Stimulated activated CD4-positive, alpha-beta T cell treated with anti-CD3 and anti-CD28 coated beads, Interleukin-15, amount 100 ng/mL, for 1 hour (primary cell): ENCODE measurements at places on chromosomes 3 and 15.

DNA sequence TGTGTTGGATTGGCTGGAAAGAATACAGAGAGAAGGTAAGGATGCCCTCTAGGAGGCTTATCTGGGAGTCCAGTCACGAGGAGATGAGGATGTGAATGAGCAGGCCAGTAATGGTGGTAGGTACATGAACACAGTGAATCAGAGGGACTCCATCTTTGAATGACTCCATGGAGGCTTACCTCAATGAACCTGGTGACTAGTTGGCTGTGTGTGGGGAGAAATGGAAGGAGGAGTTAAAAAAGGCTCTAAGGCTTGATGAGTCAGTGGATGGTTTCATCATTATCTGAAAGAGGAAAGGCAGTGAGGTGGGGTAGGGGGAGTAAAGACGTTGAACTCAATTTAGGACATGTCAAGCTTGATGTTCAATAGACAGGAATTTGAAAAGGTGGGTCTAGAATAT lies 61.1 kb downstream of the KCNAB1 start:
- DNase-seq = no peak

DNA sequence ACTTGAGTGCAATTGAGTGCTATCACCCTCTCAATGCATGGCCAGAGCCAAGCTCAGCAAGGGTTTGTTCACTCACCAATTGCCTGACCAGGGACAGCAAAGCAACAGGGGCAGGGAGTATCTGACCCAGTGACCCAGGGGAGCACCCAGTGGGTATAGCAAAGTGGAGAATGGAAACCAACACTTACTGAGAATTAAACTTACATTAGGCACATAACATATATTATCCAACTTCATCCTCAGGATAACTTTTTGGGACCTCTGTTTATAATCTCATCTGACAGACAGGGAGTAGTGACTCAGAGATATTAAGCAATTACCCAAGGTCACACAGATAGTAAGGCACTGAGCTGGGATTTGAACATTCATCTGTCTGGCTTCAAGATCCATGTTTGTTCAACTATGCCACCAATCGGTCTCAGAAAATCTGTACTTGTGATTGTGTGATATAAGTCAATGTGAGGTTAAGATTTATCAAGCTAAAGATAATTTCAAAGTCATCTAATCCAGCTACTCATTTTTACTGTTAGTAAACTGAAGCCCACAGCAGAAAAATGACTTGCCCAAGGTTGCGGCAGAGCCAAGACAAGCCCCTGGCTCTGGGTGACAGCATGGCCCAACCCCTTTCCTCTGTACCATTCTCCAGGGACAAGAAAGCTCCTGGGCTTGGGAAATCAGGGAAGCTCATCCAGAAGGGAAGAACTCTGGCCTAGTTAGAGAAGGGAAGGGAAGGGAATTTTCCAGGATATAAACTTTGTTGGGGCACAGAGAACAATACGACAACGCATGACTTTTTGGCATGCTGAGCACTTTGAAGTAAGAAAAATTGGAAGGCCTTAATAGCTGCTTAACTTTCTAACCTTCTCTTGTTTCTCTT lies 138.0 kb upstream of the SMAD3 start:
- DNase-seq = no peak

- DNase-seq = no peak
These were observed 63.4 kb downstream of the PPARG start for GRCh38 chr3:12352253-12352652.

GRCh38 chr3:17830788-17831187 lies 88.4 kb upstream of the TBC1D5 start:
- DNase-seq = no peak

GRCh38 chr3:133038731-133039375 lies 662 bp downstream of the TMEM108 start:
- DNase-seq = no peak

DNA sequence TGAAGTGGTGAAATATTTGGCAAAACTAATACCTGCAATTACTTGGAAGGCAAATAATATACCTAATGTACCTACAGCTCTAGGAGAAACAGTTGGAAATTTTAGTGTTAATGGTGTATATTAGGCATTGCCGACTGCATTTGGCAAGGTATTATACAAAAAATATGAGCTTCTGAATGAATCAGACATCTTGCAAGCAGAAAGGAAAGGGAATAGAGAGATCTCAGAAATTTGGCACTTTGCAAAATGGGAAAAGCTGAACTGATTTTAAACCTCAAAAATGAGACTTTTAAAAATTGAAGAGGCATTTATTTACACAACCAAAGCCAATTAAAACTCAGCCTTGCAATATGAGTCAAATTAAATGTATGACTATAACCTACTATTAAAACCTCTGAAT lies 40.2 kb upstream of the C15orf61 start:
- no peak for DNase-seq

GRCh38 chr3:128547368-128547987 lies 54.5 kb upstream of the GATA2 start:
- DNase-seq = no peak

DNA sequence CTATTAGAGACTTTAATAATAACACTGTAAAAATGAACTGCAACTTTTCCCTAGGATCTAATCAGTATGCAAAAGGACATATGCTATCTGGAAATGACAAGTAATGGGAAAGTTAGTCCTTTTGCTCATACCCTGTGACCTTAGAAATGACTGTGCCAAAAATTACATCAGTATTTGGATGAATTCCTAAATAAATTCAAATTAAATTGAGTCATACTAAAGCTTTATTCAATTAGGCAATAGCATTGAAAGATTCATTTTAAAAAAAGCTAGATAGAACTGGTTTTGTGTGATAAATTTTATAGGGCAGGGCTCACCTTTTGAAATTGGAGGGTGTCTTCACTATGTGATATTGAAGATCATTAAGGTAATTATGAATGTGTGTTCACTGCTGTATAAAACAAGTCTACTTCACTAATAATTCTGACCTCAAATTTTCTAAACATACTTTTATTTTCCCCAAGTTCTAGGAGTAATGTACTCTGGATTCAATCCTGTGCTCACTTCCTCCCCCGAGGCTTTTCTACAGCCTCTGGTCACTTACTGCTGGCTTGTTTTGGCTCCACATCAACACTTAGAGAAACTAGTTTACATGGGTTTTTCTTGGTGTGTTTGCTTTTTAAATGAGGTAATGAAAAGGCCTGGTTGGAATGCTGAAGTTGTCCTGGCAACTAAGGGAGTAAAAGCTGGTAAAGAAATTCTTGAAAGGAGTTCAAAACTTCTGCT lies 44.4 kb upstream of the SPTSSB start:
- DNase-seq = no peak

- DNase-seq = no peak
These were observed 11.8 kb downstream of the MRAS start for GRCh38 chr3:138359919-138360868.

- DNase-seq = peak; percentile 67
These were observed 23.4 kb downstream of the FOXL2 start for GRCh38 chr3:138923531-138923994.

DNA sequence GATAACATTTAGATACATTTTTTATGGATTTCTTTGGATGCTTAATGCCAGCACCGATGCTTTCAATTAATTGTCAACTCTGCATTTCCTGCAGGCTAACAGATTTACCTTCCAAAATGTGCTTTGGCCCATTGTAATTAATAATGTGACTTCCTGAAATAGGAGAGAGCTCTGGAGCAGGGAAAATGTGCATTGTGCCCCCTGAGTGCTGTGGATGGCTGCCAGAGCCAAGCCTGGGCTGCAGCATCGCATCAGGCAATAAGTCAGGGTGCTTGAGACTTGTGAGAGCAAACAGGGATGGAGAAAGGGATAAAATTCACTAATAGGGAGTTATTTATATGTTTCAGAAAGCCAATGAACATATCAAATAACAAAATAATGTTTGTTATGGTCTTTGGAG lies 133.8 kb downstream of the MOBP start:
- no peak for DNase-seq

- DNase-seq = no peak
These were observed 413.7 kb downstream of the PDCD6IP start for GRCh38 chr3:34212175-34212574.

- DNase-seq = no peak
These were observed 77.8 kb downstream of the BTD start for GRCh38 chr3:15679306-15679705.

DNA sequence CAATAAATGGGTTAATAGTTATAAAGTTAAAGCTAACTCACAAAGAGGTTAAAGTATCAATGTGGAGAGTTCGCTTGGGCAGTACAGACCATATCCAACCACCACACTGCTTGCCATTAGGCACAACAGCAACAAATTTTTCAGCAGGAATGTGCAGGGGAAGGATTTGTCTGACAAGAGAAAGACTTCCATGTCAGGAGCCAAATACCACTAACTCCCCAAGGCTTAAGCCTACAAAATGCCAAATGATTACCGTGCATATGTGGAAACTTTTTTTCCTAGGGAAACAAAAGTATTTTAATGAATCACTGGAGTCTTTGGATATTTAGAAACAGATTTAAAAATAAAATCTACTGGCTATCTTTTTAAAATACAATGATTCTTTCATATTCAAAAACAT lies 8.1 kb downstream of the VGLL3 start:
- DNase-seq = no peak
